GM23248 (cell line): ENCODE measurements at places on chromosomes 16 and 17. TPM values are rescaled to one million over a fixed set of nuclear protein-coding genes. Genes with fewer than 3 reads are reported as not detected.

- H3K27ac ChIP-seq: no peak overlapping the region
- no peak overlapping the region for H3K4me3 ChIP-seq
- DNase-seq: no peak
- H3K36me3 ChIP-seq: no peaks in the 10 kb centered on the region
- no peaks in the 10 kb centered on the region for H3K27me3 ChIP-seq
- no peaks in the 10 kb centered on the region for H3K4me1 ChIP-seq
Observed at GRCh38 chr16:88074041-88074440, 122.8 kb downstream of the BANP start.

The UBFD1 gene
- 129 and 160 TPM in 2 replicates for total RNA-seq

GRCh38 chr17:68516732-68517131 is 4.5 kb downstream of the PRKAR1A start:
- H3K27ac ChIP-seq: no peak overlapping the region
- H3K36me3 ChIP-seq: peaks cover 49% of the 10 kb centered on the region
- peaks cover 26% of the 10 kb centered on the region for H3K4me1 ChIP-seq
- no peak for DNase-seq

GRCh38 chr17:42116705-42117396 is 4.3 kb downstream of the KAT2A start:
- peaks cover 7% of the 10 kb centered on the region for H3K4me1 ChIP-seq
- no peaks in the 10 kb centered on the region for H3K27me3 ChIP-seq
- no peaks in the 10 kb centered on the region for H3K36me3 ChIP-seq
- H3K4me3 ChIP-seq: no peak overlapping the region
- H3K27ac ChIP-seq: no peak overlapping the region

- no peaks in the 10 kb centered on the region for H3K4me1 ChIP-seq
- no peaks in the 10 kb centered on the region for H3K27me3 ChIP-seq
- no peak overlapping the region for H3K27ac ChIP-seq
- no peaks in the 10 kb centered on the region for H3K36me3 ChIP-seq
Observed at GRCh38 chr17:31061678-31062077, 33.1 kb upstream of the NF1 start.

The RNF43 gene
- total RNA-seq: under 0.01 TPM in 1 of 2 replicates, not detected in the other

- no peak overlapping the region for H3K4me3 ChIP-seq
- H3K27ac ChIP-seq: no peak overlapping the region
- H3K4me1 ChIP-seq: no peaks in the 10 kb centered on the region
- DNase-seq: no peak
- H3K27me3 ChIP-seq: 0 out of 2 replicates have a peak, but pooled peaks cover 11% of the 10 kb centered on the region
Observed at GRCh38 chr16:1134776-1135458, 18.0 kb upstream of the CACNA1H start.

GRCh38 chr16:14070555-14070876 is 603 bp upstream of the MRTFB start:
- peak overlapping the region; percentile 87 for H3K4me3 ChIP-seq
- no peaks in the 10 kb centered on the region for H3K36me3 ChIP-seq
- H3K27me3 ChIP-seq: no peaks in the 10 kb centered on the region
- H3K27ac ChIP-seq: no peak overlapping the region
- no peak for DNase-seq

DNA sequence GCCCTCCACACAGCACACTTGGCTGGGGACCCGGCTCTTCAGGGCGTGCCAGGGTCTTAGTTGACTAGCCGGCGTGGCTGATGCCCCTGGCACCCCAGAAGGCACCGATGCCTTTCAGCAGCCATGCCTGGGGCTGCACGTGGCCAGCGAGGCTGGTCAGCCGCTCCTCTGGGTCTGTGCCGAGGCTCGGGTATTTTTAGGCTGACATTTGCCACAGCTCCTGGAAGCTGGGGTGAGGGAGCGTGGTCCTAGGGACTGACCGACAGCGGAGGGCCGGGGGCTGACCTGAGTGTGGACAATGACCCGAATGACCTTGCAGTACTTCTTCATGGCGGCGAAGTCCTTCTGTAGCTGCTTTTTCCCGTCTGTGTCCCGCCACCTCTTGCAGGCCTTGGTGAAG is 3.9 kb downstream of the RPL3L start:
- no peaks in the 10 kb centered on the region for H3K27me3 ChIP-seq
- H3K36me3 ChIP-seq: no peaks in the 10 kb centered on the region
- no peaks in the 10 kb centered on the region for H3K4me1 ChIP-seq
- no peak overlapping the region for H3K27ac ChIP-seq

DNA sequence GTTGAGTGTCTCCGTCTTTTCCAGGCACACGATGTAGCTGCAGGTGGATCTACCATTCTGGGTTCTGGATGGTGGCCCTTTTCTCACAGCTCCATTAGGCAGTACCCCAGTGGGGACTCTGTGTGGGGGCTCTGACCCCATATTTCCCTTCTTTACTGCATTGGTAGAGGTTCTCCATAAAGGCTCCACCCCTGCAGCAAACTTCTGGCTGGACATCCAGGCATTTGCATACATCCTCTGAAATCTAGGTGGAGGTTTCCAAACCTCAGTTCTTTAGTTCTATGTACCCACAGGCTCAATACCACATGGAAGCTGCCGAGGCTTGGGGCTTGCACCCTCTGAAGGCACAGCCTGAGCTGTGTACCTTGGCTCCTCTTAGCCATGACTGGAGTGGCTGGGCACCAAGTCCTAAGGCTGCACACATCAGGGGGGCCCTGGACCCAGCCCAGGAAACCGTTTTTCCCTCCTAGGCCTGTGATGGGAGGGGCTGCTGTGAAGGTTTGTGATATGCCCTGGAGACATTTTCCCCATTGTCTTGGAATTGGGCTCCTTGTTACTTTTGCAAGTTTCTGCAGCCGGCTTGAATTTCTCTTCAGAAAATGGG is 14.0 kb downstream of the ABCC1 start:
- H3K27me3 ChIP-seq: no peaks in the 10 kb centered on the region
- no peak for DNase-seq
- no peak overlapping the region for H3K27ac ChIP-seq
- no peak overlapping the region for H3K4me3 ChIP-seq

GRCh38 chr17:74431568-74432423 is at the start of gene GPRC5C:
GPRC5C (plus strand) TSS chr17:74432088; CDS start chr17:74439777, 7,689 bp downstream.
- no peaks in the 10 kb centered on the region for H3K36me3 ChIP-seq
- 0 out of 2 replicates have a peak, but pooled peaks cover 7% of the 10 kb centered on the region for H3K4me1 ChIP-seq
- peaks cover 8% of the 10 kb centered on the region; the same call in 1 of the 2 replicates for H3K27me3 ChIP-seq
- H3K4me3 ChIP-seq: peak within 1 kb of the TSS; percentile 67

DNA sequence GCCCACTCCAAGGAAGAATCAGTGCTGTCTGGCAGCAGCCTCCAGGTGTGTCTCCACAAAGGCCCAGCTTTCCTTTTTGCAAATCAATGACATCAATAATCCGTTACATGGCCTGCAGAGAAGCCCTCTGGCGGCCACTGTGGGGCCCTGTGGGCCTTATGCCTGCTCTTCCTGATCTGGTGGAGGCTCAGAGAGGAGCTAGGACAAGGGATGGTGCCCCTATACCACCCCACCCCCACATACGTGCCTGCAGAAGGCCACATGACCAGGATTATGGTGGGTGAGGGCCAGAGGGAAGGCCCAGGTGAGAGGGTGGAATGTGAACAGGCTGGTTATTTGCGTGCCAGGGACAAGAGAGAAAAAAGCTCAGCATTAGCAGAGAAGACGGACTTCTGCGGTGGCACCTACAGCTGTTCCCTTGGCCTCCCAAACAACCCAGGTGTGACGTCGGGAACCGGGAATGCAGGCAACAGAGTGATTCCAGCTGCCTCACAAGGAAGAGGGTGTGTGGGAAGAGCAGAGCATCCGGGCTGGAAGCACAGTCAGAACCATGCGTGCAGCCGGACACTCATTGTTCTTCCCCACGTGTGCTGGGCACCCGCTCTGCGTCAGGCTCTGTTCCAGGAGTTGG is 22.5 kb downstream of the EIF4A3 start:
- no peaks in the 10 kb centered on the region for H3K36me3 ChIP-seq
- H3K27me3 ChIP-seq: no peaks in the 10 kb centered on the region
- peaks cover 20% of the 10 kb centered on the region for H3K4me1 ChIP-seq
- peak; percentile 82 for DNase-seq

The HOXB1 gene
- not detected in 2 replicates for total RNA-seq

DNA sequence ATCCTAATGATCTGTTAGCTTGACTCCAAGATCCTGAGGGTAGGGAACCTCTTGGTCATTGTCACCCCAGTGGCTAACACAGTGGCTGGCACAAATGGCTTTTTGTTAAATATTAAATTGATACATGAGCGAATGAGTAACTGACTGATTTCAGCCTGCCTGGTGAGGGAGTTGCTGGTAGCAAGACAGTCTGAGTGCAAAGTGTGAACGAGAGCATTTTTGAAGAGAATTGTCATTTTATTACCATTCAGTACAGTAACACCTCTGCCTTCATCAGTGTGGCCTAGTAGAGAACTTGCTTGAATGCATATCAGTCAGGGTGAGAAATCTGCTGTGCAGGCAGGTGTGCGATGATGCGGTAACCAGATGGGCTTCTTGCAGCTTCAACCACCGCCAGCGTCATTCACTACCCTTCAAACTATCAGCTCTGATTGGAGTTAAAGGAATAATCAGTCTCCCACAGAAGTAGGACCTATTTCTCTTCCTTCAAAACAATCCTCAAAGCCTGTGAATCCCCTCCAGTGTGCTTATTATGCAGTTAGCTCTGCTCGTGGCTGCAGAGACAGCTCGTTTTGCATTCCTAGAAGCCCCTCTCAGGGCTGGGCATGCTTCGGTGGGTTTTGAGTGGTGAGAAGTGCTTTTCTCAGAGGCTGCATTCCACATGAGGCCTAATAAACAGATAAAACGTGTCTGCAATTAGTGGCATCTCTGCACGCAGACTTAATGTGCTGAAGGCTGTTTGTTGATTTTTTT is 29.0 kb downstream of the HEXIM2 start:
- no peak overlapping the region for H3K27ac ChIP-seq
- H3K36me3 ChIP-seq: no peaks in the 10 kb centered on the region
- H3K27me3 ChIP-seq: no peaks in the 10 kb centered on the region
- no peaks in the 10 kb centered on the region for H3K4me1 ChIP-seq
- no peak for DNase-seq
- no peak overlapping the region for H3K4me3 ChIP-seq

The BRD7 gene
- 34.5 and 35.8 TPM in 2 replicates for total RNA-seq

- no peak overlapping the region for H3K27ac ChIP-seq
- no peak for DNase-seq
- no peaks in the 10 kb centered on the region for H3K36me3 ChIP-seq
Observed at GRCh38 chr17:11885051-11885450, 112.2 kb downstream of the ZNF18 start.

DNA sequence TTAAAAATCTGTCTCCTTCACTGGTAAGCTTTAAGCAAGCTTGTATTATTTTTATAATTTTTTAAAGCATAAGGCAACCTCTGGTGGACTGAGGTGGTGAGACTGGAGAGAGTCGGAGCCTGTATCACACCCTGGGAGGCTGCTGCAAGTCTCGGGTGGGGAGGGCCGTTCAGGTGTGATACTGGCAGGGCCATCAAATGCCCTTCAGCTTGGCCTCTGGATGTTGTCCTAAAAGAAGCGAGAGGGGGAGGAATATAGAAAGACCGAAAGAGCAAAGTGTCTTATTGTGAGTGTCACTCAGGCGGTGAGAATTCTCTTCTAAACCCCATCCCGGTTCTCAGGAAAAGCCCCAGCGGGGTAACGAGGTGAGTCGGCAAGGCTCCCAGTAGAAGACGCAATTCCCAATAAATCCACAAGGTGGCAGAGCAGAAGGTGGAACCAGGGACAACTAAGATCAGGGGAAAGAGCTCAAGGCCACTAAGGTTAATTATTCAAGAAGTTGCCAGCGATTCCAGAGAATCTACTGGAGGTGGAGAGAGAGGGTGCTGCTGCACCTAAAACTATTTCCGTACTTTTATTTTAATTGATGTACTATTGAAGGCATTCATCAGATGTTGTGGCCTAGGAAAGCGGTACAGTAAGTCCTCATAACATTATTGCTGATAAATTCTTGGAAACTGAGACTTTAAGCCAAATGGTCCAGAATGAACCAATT is 14.1 kb downstream of the C17orf67 start:
- H3K36me3 ChIP-seq: no peaks in the 10 kb centered on the region
- H3K27ac ChIP-seq: no peak overlapping the region
- DNase-seq: peak; percentile 71
- no peaks in the 10 kb centered on the region for H3K27me3 ChIP-seq
- no peaks in the 10 kb centered on the region for H3K4me1 ChIP-seq

GRCh38 chr17:61458421-61459141 is 6.4 kb downstream of the TBX4 start:
- no peak for DNase-seq
- H3K36me3 ChIP-seq: no peaks in the 10 kb centered on the region
- H3K27me3 ChIP-seq: peaks cover 93% of the 10 kb centered on the region
- no peak overlapping the region for H3K27ac ChIP-seq
- no peak overlapping the region for H3K4me3 ChIP-seq

DNA sequence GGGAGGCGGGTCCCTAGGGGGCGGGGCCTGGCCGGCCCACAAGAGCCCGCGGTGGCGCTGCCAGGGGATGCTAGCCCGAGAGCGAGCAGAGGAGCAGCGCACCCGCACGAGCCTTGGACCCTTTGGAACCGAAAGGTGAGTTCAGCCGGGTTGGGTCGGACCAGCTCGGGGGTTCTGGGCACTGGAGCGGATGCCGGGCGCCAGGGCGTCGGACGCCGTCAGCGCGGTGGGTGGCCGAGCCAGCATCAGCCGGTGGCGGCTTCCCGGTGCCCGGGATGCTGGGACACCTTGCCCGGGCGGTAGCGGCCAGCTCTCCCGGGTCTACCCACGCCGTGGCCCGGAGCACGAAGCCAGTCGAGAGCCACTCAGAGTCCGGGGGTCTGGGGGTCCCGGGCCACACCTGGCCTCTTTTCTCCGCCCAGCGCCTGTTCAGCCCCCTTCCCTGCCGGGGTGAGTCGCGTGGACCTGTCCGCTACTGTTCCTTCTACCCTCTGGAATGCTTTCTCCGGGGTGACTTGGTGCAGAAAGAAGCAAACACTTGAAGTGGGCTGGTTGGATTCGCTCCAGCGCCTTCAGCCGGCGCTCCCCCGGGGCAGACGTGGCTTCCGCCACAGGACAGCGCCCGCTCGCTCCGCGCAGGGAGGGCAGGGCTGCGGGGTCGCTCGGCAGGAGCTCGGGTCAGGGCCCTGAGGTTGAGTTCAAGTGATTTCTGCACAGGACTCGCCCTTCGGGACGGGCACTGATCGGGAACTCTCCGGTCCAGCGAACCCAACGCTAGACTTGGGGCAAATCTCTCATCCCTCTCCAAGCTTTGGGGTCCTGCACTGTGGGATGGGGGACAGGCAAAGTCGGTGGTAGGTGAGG is at the start of gene SCNN1G:
Gene SCNN1G (plus strand): TSS at position 67 of the 864 bp plus-strand sequence. CDS start 3,527 bp downstream, outside the sequence.
- H3K27me3 ChIP-seq: peaks cover 47% of the 10 kb centered on the region
- H3K36me3 ChIP-seq: no peaks in the 10 kb centered on the region
- H3K4me3 ChIP-seq: peak within 1 kb of the TSS; percentile 8; the same call in 1 of the 2 replicates
- H3K27ac ChIP-seq: no peak within 1 kb of the TSS
- no peaks in the 10 kb centered on the region for H3K4me1 ChIP-seq
- DNase-seq: peak; percentile 14

GRCh38 chr16:4179020-4179419 is 62.8 kb upstream of the ADCY9 start:
- peaks cover 24% of the 10 kb centered on the region for H3K4me1 ChIP-seq
- peak; percentile 86 for DNase-seq
- H3K4me3 ChIP-seq: no peak overlapping the region
- no peak overlapping the region for H3K27ac ChIP-seq
- H3K27me3 ChIP-seq: no peaks in the 10 kb centered on the region

The KRT40 gene
- not detected in 2 replicates for total RNA-seq

The IGSF6 gene
- not detected in 2 replicates for total RNA-seq

The SEPTIN1 gene
- not detected in 2 replicates for total RNA-seq

- no peak overlapping the region for H3K27ac ChIP-seq
- DNase-seq: no peak
- no peaks in the 10 kb centered on the region for H3K4me1 ChIP-seq
- H3K36me3 ChIP-seq: peaks cover 20% of the 10 kb centered on the region; the same call in 1 of the 2 replicates
- H3K4me3 ChIP-seq: no peak overlapping the region
Observed at GRCh38 chr16:88734361-88734728, 28.0 kb downstream of the CTU2 start.

GRCh38 chr16:24088767-24089166 is 167.4 kb upstream of the CACNG3 start:
- no peak overlapping the region for H3K4me3 ChIP-seq
- no peaks in the 10 kb centered on the region for H3K36me3 ChIP-seq
- no peaks in the 10 kb centered on the region for H3K27me3 ChIP-seq
- DNase-seq: no peak
- no peaks in the 10 kb centered on the region for H3K4me1 ChIP-seq
